ENCODE measurements at places on chromosomes 2 and 18.

DNA sequence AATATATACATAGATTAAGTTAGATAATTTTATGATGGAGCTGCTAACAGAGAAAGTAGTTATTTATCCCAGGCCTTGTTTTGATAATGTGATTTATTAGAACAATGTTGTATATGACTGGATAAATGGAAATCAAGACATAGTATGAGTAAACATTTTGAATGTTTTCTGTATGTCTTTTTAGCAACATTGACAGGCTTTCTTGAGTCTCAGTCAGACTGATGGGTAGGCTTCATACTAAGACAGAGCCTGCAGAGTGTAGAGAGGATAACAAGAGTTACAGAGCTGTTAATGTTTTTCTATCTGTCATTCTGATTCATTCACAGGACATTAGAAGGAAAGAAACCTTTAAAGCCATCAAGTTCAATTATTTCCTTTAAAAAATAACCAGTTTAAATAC lies 478.5 kb downstream of the LRP1B start:
- DNase-seq = no peak

GRCh38 chr2:132441051-132441450 lies 24.4 kb downstream of the GPR39 start:
- DNase-seq = no peak

GRCh38 chr2:192013211-192013610 lies 166.3 kb upstream of the CAVIN2 start:
- no peak for DNase-seq

DNA sequence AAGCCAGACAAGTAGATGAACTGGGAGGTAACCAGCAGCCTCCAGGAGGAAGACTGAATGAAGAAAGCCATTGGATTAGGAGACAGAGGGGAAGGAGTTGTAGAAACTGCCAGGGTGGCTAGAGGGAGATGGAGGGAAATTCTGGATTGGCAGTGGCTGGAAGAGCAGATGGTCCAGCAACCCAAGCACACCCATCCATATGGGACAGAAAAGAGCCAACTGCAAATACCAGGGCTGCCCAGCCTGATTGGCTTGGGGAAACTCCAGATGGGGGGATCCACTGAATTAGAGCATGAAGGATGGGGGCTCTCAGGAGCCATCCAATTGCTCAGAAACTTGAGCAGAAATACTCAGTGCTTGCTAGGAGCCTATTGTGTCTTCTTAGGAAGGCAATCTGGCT lies 173.5 kb upstream of the EPB41L3 start:
- DNase-seq = no peak

- no peak for DNase-seq
Measured at GRCh38 chr18:48004577-48004976, 74.1 kb upstream of the SMAD2 start.

DNA sequence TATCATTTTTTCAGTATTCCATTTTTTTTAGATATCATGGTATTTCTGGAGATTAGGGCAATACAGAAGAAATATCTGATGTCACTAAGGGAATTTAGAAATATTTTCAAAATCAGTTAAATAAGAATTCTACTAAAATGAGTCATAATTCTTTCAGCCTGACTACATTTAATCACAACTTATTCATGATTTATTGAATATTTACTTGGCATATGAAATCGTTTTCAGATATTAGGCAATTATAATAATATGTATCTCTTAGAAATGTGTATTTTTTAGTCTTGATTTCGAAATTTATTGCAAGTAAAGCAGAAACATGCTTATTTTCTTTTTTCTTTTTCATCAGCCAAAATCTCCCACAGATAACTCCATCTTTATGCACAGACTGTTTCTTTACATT lies 142.2 kb downstream of the CCDC102B start:
- no peak for DNase-seq

- no peak for DNase-seq
Measured at GRCh38 chr2:170716851-170717598, 1.9 kb downstream of the SP5 start.

- no peak for DNase-seq
Measured at GRCh38 chr18:79878741-79879378, 72.6 kb downstream of the SLC66A2 start.

Measured in stimulated activated CD8-positive, alpha-beta memory T cell treated with anti-CD3 and anti-CD28 coated beads, Interleukin-7, amount 100 ng/mL, for 48 hours (primary cell).